NK-92 treated with Interleukin-12 subunit alpha and Interleukin-12 subunit beta, amount 100 ng/mL, for 24 hours (cell line): ENCODE measurements at places on chromosomes 3 and 15.

GRCh38 chr3:127770671-127771355 lies 51.5 kb downstream of the MGLL start:
- DNase-seq: no peak

GRCh38 chr3:183298701-183299153 lies 45.7 kb downstream of the B3GNT5 start:
- no peak for DNase-seq

DNA sequence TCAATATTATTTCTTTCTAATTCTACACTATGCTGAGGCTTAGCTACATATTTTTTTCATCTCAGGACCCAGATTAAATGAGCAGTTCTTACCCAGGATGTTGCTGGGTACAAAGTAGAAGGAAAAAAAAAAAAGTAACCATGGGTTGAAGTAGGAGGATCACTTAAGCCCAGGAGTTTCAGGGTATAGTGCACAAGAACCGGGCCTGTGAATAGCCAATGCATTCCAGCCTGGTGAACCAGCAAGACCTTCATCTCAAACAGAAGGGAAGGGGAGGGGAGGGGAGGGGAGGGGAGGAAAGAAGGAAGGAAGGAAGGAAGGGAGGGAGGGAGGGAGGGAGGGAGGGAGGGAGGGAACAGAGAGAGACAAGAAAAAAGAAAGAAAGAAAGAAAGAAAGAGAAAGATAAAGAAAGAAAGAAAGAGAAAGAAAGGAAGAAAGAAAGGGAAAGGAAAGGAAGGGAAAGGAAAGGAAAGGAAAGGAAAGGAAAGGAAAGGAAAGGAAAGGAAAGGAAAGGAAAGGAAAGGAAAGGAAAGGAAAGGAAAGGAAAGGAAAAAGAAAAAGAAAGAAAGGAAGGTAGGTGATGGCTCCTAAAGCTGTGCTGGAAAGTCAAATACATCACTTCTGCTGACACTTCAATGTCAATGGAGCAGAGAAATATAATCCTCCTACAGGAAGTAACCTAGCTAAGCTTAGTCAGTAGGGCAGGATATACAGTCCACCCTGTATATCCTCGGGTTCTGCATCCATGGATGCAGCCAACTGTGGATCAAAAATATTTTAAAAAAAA lies 206.8 kb upstream of the TGFBR2 start:
- DNase-seq: no peak

GRCh38 chr15:80594091-80594889 lies 100.8 kb upstream of the ABHD17C start:
- no peak for DNase-seq
